EL (cell line): ENCODE measurements at places on chromosomes 1 and 21.

- DNase-seq, result peak; percentile 57
These were observed 44.0 kb downstream of the OPTC start for GRCh38 chr1:203537806-203538464.

DNA sequence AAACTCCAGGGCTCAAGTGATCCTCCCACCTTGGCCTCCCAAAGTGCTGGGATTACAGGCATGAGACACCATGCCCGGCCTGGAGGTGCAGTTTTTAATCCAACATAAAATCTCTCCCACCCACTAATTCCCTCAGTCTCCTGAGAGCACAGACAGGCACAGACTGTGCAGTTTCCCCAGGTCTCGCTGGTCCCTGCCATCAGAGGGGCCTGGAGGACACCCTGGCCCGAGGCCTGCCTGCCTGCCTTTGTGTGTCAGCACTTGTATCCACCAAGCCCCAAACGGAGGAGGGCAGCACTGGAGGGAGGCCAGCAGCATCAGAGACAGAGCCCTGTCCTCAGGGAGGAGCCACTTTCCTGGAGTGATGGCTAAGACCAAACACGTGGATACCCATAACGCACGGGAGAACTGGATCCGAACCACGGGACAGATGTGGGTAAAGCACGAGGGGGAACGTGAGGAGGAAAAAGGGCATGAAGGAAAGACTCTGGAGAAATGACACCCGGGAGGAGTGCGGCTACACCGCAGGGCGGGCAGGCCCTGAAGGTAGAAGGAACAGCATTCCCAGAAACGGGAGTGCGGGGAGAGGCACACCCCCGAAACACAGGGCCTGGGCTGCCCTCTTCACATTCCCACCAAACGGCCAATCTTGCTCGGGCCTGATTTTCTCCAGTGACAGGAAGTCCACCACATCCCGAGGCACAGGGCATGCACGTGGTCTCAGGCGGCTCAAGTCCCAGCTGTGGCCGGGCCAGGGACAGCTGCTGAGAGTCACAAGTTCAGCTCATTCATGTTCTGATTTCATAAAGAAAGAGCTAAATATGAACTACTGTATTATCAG is 29.7 kb downstream of the NPHP4 start:
- DNase-seq, result no peak

DNA sequence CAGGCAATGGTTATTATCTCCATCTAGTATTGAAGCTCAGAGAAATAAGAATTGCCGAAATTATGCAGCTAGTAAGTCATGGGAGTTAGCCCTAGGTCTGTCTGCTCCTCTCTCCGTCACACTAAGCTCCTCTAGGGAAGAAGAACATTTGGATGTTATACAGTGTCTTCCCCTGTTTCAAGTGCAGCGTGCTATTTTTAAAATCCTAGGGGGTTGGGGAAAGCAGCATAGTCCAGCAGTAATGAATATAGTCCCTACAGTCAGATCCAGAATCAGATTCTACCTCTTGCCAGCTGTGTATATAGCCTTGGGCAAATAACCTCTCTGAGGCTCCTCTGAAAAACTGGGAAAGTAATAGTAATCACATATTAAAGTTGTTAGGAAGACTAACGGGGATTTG is 44.5 kb upstream of the OSBPL9 start:
- DNase-seq, result no peak

GRCh38 chr1:230824551-230824918 is 43.8 kb downstream of the C1orf198 start:
- peak; percentile 52 for DNase-seq

DNA sequence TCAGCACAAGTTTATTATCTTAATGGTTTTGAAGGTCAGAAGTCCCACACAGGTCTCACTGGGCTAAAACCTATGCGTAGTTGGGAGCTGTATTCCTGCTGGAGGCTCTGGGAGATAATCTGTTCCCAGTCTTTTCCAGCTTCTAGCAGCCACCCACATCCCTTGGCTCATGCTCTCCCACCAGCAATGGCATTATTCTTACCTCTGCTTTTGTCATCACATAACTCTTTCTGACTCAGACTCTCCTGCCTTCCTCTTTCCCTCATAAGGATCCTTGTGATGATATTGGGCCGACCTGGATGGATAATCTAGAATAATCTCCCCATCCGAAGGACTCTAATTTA is 122.2 kb upstream of the PRDX6 start:
- DNase-seq, result no peak

DNA sequence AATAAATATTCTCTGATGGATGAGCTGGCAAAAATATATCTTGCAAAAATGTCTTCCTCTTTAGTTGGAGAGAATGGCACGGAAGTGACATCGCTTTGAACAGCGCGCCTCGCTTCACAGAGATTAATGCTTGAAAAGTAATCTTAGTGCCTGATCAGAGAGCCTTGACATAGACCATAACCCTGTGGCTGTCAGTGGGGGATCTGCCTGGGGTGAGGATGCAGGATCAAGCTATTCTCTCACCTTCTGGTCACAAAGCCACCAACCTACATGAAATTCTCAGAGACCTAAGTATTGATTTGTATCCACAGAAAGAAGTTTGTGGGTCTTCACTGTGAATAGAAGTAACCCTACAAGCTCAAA is 492.6 kb downstream of the LMO4 start:
- DNase-seq, result no peak

DNA sequence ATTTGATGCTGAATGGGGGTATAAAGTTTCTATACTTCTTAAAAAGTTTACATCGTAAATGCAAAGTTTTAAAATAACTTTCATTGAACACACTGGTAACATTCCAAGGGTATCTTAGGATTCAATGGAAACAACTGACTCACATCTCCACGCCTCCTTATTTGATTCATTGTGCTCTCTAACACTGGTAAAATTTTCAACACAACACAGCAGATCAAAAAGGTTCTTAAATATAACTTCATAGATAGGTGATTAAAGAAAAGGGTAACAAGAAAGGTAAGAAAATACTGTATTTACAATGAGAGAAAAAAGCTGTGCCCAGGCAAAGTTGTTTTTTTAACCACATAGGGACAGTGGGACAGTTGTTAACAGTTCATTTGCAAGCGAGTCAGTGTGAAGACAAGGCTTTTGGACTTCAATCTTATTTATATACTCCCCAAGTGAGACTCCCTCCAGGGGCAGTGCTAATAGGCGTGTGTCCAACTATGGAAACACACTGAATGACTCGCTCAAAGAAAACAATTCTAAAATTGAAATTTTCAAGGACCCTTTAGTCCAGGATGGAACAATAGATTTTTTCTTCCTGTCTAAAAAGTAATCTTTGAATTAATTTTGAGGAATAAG is 140.5 kb downstream of the TIAM1 start:
- DNase-seq, result peak; percentile 25

DNA sequence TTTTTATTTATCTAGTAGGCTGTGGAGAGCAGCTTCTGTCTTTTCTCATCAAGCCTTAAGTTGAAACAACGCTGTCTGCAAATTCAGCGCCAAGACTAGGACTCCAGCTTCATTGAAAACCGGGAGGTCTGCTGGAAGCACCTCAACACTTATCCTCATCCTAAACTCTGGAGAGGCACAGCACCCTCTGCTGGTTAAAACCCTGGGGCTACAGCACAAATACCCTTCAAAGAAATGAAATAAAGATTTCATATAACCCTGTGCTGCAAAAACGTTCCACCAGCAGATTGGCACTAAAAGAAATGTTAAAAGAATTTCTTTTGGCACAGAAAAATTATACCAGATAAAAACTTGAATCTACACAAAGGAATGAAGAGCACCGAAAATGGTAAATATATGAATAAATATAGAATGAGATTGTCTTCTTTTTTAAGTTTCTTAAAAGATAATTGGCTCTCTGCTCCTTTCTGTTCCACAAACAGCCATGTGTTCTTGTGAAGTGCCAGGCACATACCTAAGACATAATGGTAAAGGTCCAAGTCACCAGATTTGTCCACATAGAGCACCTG is 227.7 kb upstream of the SAMSN1 start:
- DNase-seq, result peak; percentile 26

DNA sequence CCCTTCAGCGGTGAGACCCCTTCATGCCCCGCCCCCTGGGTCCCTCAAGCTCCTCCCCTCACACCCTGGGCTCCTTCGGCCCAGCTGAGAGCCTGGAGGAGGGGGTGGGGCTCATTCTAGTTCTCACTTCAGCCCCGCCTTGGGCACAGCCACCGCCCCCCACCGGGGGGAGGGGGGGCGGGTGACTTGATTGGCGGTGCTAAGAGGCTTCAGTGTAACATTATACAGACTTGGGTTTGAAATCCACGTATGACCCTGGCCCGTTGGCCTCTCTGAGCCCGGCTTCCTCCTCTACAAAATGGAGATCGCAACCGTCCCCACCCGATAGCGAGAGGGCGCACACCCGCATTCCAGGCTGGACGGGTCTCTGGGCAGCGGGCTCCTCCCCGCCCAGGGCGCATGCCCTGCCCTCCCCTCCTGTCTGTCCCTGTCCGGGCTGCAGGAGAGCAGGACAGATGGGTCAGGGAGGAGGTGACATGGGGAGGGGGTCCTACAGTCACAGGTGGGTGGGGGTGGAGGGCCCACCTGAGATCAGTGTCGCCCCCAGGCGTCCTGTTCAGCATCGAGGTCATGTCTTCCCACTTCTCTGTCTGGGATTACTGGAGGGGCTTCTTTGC is 5.1 kb downstream of the CLCNKB start:
- peak; percentile 74 for DNase-seq

DNA sequence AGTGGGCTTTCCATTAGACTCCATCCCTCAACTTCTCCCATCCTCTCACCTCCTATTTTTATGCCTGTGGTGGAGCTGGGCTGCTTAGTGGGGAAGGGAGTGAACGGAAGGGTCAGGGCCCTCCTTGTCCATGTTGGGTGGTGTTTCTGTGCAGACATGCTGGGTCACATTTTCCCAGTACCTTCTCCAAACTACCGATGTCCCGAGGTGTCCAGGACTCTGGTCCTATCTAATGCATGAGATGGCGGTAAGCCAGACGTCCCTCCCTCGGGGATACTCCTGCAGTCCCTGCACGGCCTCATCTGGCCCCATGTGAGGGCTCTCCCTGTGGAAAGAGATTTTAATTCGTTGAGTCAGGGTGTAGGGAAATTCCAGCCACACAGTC is 61.0 kb downstream of the OBSCN start:
- no peak for DNase-seq
